GOT3 (cell line): ENCODE measurements at places on chromosomes 5 and 9.

- DNase-seq = no peak
Observed at GRCh38 chr9:6552033-6552432, 93.5 kb downstream of the GLDC start.

DNA sequence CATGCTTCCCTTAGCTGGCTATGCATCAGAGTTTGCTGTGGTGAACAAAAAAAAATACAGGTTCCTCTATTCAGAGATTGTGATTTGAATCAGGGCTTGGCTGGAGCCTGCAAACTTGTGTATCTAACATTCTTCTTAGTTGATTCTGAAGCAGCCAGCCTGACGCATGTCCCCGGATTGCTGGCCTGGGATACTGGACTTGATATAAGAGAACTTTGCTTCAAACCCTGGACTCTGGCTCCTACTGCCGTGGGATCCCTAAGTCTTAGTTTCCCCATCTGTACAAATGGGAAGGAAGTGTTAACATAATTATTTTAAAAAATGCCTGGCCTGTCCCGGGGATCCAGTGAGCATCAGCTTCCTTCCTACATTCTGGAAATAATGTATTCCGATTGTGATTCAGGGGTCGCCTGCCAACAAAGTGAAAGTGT is 292.8 kb downstream of the ARHGEF28 start:
- DNase-seq = no peak

GRCh38 chr5:60797482-60798153 is 46.5 kb downstream of the ELOVL7 start:
- no peak for DNase-seq

DNA sequence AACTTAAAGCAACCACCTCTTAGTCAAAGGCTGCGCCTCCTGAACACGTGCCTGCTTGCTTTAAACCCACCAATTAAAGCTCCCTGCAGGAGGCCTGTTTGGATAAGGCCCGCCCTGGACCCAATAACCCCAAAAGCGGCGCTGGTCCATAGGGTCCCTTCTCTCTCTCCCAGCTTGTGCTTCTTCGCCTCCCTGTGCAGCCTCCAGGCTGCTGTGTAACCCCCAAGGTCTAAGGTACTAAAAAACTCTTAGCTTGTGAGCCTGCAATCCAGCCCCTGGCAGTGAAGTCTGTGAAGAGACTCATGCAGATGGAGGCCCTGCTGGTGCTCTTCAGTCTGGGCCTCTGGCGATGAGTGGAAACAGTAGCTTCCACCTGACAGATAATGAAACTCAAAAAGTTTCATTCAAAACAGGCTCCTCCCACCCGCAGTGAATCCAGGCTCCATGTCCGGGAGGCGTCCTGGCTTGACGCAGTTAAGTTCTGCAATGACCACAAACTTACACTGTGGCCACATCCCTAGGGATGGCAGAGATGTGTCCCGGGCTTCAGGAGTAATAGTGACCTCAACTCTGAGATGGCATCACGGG is 97.3 kb downstream of the PRRT1B start:
- DNase-seq = no peak

GRCh38 chr5:74529101-74529500 is 111.4 kb downstream of the ENC1 start:
- no peak for DNase-seq
